ENCODE measurements at places on chromosomes 2 and 18. TPM values are rescaled to one million over a fixed set of nuclear protein-coding genes. Genes with fewer than 3 reads are reported as not detected.

C2orf66 gene
- 0.16 TPM for total RNA-seq

TYW5 gene
- total RNA-seq, result 3.7 TPM

CCDC68 gene
- 6.2 TPM for total RNA-seq

STK36 gene
- 5.2 TPM for total RNA-seq

PCARE gene
- 0.72 TPM for total RNA-seq

PLGLB2 gene
- total RNA-seq, result 1.6 TPM

WNT6 gene
- total RNA-seq, result 0.34 TPM

CROCC2 gene
- total RNA-seq, result not detected

RASGRP3 gene
- 61.4 TPM for total RNA-seq

PLCD4 gene
- 0.32 TPM for total RNA-seq

REG1B gene
- total RNA-seq, result not detected

MDH1B gene
- 0.30 TPM for total RNA-seq

ITGB6 gene
- total RNA-seq, result 0.96 TPM

PROM2 gene
- total RNA-seq, result 1.1 TPM

CRYBA2 gene
- not detected for total RNA-seq

NYAP2 gene
- total RNA-seq, result not detected

MC2R gene
- total RNA-seq, result not detected

IL36G gene
- not detected for total RNA-seq

MPPE1 gene
- 17.8 TPM for total RNA-seq

CABYR gene
- total RNA-seq, result not detected

ARHGEF4 gene
- 5.5 TPM for total RNA-seq

REG1A gene
- 2.3 TPM for total RNA-seq

COL3A1 gene
- total RNA-seq, result 120 TPM

C2orf78 gene
- total RNA-seq, result not detected

TNP1 gene
- total RNA-seq, result not detected

TEKT4 gene
- total RNA-seq, result not detected

EXOC6B gene
- 158 TPM for total RNA-seq

TRIM54 gene
- total RNA-seq, result 247 TPM

NCK2 gene
- total RNA-seq, result 42.9 TPM

FOXD4L1 gene
- total RNA-seq, result not detected

ACTG2 gene
- total RNA-seq, result 3.8 TPM

FBXO48 gene
- total RNA-seq, result 0.56 TPM

ELOA2 gene
- not detected for total RNA-seq

CXXC1 gene
- total RNA-seq, result 27.3 TPM

UPP2 gene
- not detected for total RNA-seq
